ENCODE measurements at places on chromosomes 5 and 9. TPM values are rescaled to one million over a fixed set of nuclear protein-coding genes. Genes with fewer than 3 reads are reported as not detected.

DNA sequence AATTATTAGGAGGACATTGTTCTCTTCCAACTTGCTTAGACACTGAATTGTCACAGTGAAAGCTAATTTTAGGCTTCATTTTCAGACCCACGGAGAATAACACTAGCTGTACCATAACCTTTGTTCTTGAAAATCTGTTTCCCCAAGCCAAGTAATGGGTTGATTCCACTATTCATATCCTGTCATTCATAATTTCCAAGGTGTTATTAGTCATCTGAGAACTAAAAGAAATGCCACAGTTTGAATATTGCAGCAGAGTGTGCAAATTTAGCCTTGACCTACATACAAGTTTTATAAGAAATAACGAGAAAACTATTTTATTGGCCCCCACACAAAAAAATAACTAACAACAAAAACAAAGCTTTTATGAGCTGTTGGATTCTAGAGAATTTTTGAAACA is 148.5 kb upstream of the TYRP1 start:
- no peak overlapping the region for H3K4me3 ChIP-seq
- H3K27ac ChIP-seq: no peak overlapping the region
- no peaks in the 10 kb centered on the region for H3K36me3 ChIP-seq
- no peaks in the 10 kb centered on the region for H3K27me3 ChIP-seq
- no peak for DNase-seq

The ACTBL2 gene
- not detected for total RNA-seq

The PCDHGA2 gene
- total RNA-seq: 6.1 TPM

GRCh38 chr5:172569861-172570558 is 71.1 kb upstream of the NEURL1B start:
- no peak overlapping the region for H3K4me3 ChIP-seq
- H3K27me3 ChIP-seq: no peaks in the 10 kb centered on the region
- H3K4me1 ChIP-seq: peaks cover 24% of the 10 kb centered on the region
- DNase-seq: no peak
- H3K36me3 ChIP-seq: no peaks in the 10 kb centered on the region
- peak overlapping the region; percentile 42 for H3K27ac ChIP-seq

DNA sequence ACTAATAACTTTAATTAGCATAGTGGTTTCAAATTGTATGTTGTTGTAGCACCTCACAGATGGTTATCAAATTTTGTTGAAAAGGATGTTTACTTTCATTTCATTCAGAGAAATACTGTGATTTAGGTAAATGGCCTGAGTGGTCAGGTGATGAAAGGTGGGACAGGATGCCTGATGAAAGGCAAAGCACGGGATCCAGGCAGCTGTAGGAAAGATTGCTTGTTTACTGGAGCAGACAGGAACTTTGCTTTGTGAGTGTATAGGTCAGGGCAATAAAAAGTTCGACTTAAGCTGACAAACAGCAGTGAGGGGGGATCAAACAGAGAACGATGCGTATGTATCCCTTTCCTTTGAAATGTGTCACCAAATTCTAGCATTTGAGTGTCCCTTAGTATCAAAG is 19.0 kb downstream of the KIAA1958 start:
- no peak overlapping the region for H3K27ac ChIP-seq
- no peak for DNase-seq
- H3K36me3 ChIP-seq: no peaks in the 10 kb centered on the region
- H3K4me1 ChIP-seq: peaks cover 21% of the 10 kb centered on the region
- no peak overlapping the region for H3K4me3 ChIP-seq

DNA sequence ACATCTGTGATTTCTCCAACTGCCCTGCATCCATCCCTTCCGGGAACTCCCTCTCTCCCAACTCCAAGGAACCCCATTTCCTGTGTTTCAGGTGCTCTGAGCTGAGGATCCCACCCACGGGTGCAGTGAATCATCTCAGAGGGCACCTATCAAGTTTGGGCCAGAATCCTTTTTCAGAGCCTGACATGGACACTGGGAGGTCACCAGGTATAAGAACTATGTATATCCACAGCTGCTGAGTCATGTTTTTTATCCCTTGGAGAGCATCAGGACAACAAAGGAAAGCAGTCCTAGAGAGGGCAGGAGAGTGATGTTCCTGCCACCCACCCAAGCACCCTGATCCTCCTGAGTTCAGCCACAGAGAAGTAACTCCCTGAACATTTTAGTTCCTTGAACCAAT is 3.8 kb downstream of the MED27 start:
- no peaks in the 10 kb centered on the region for H3K36me3 ChIP-seq
- no peak for DNase-seq
- no peak overlapping the region for H3K27ac ChIP-seq
- H3K4me1 ChIP-seq: peaks cover 46% of the 10 kb centered on the region
- no peaks in the 10 kb centered on the region for H3K27me3 ChIP-seq

- H3K36me3 ChIP-seq: no peaks in the 10 kb centered on the region
- H3K4me1 ChIP-seq: peaks cover 26% of the 10 kb centered on the region
- peak overlapping the region; percentile 3 for H3K4me3 ChIP-seq
- DNase-seq: no peak
- no peaks in the 10 kb centered on the region for H3K27me3 ChIP-seq
- peak overlapping the region; percentile 69 for H3K27ac ChIP-seq
Observed at GRCh38 chr9:72527801-72528195, 6.4 kb downstream of the TMC1 start.

The CCNO gene
- total RNA-seq: not detected

- no peaks in the 10 kb centered on the region for H3K27me3 ChIP-seq
- no peaks in the 10 kb centered on the region for H3K4me1 ChIP-seq
- H3K27ac ChIP-seq: no peak overlapping the region
- H3K36me3 ChIP-seq: no peaks in the 10 kb centered on the region
- H3K4me3 ChIP-seq: no peak overlapping the region
Observed at GRCh38 chr5:17663182-17663581, 28.9 kb downstream of the TAF11L14 start.

GRCh38 chr9:134919303-134919702 is 1.6 kb upstream of the FCN1 start:
- H3K4me3 ChIP-seq: no peak overlapping the region
- no peak for DNase-seq
- H3K36me3 ChIP-seq: no peaks in the 10 kb centered on the region
- no peak overlapping the region for H3K27ac ChIP-seq
- no peaks in the 10 kb centered on the region for H3K27me3 ChIP-seq

The SGCD gene
- 6.9 TPM for total RNA-seq

The ALDH7A1 gene
- total RNA-seq: 63.6 TPM

GRCh38 chr9:117164512-117164911 is 250.3 kb downstream of the ASTN2 start:
- DNase-seq: no peak
- no peaks in the 10 kb centered on the region for H3K4me1 ChIP-seq
- no peaks in the 10 kb centered on the region for H3K36me3 ChIP-seq

DNA sequence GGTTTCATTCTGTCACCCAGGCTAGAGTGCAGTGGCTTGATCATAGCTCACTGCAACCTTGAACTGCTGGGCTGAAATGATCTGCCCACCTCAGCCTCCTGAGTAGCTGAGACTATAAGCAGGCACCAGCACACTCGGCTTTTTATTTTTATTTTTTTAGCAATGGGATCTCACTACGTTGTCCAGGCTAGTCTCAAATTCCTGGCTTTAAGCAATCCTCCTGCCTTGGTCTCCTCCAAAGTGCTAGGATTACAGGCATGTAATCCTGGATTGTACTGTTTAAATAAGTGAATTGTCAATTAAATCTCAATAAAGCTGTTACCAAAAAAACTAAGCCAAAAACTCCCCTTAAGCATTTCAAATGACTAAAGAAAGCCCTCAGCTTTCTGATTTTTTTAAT is 18.9 kb downstream of the GOLPH3 start:
- H3K4me3 ChIP-seq: no peak overlapping the region
- no peak for DNase-seq
- H3K4me1 ChIP-seq: peaks cover 82% of the 10 kb centered on the region
- H3K27ac ChIP-seq: no peak overlapping the region

GRCh38 chr5:52605317-52606313 is 182.1 kb upstream of the ITGA1 start:
- H3K36me3 ChIP-seq: no peaks in the 10 kb centered on the region
- no peak overlapping the region for H3K27ac ChIP-seq
- no peaks in the 10 kb centered on the region for H3K27me3 ChIP-seq
- H3K4me1 ChIP-seq: no peaks in the 10 kb centered on the region
- H3K4me3 ChIP-seq: no peak overlapping the region

DNA sequence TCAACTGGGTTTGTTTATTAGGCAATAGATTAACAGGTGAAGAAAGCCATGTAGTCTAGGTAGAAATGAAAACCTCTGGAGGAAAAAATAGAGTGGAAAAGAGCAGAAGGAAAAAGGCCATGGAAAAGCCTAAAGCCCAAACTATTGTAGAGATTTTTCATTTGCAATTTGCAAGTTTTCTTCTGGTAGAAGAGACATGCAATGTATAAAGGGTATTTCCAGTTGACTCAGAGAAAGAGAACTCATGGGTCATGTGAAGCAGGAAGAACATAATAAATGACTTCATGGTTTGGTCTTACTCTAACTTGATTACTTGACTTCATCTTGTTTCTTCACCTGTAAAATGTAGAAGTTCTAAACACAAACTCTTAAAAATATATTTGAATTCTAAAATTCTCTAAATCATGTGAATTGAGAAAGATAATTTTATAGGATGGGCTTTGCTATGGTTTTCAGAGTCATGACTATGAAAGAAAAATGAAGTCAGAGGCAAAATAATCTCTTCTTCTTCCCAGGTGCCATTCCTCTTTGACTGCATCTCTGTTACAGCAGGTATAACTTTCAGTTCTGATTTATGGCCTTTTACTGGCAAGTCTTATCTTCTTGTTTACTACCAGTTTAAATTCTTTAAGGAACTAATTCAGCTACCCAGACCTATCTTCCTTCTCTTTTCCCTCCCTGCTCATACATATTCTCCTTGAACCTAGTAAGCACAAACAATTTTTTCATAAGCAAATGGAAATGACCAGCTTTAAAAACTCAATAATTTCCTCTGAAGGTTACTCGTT is 47.7 kb upstream of the TMC1 start:
- no peak overlapping the region for H3K4me3 ChIP-seq
- no peak for DNase-seq
- peaks cover 21% of the 10 kb centered on the region for H3K4me1 ChIP-seq
- no peaks in the 10 kb centered on the region for H3K36me3 ChIP-seq
- no peaks in the 10 kb centered on the region for H3K27me3 ChIP-seq
- H3K27ac ChIP-seq: no peak overlapping the region

GRCh38 chr5:83802686-83803085 is 82.0 kb upstream of the HAPLN1 start:
- no peak overlapping the region for H3K27ac ChIP-seq
- no peaks in the 10 kb centered on the region for H3K27me3 ChIP-seq
- H3K4me3 ChIP-seq: no peak overlapping the region
- no peak for DNase-seq
- no peaks in the 10 kb centered on the region for H3K4me1 ChIP-seq

The DNAJC21 gene
- 38.5 TPM for total RNA-seq

The DEPDC1B gene
- 0.74 TPM for total RNA-seq

DNA sequence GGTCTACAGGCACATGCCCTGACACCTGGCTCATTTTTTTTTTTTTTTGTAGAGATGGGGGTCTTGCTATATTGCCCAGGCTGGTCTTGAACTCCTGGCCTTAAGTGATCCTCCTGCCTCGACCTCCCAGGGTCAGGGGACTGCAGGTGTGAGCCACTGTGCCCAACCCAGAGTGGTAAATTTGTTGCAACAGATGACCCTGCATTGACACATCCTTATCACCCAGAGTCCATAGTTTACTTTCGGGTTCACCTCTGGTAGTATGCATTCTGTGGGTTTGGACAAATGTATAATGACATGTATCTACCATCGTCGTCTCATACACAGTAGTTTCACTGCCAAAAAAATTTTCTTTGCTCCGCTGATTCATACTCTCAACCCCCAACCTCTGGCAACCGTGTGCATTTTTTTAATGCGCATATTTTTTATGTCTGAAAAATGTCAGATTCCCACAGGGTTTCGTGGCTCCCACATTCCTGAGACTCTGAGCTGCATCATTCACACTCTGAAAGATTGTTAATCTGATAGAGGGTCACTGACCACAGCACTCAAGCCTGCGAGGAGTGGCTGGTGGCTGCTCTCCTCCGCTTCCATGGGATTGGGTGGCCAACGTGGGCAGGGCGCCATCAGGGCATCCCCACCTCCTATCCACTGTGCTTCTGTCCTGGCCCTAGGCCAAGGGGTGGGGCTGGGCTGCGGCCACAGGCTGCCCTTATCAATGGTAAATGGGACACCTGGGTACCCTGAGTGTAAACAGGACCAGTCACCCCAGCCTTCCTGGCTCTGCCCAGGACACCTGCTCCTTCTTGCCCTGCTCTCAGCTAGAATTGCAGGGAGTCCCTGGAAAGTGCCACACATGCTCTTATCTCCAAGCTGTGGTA is 9.6 kb downstream of the NDST1 start:
- H3K27ac ChIP-seq: peak overlapping the region; percentile 57
- peaks cover 6% of the 10 kb centered on the region for H3K36me3 ChIP-seq
- H3K4me3 ChIP-seq: no peak overlapping the region
- H3K4me1 ChIP-seq: peaks cover 82% of the 10 kb centered on the region
- DNase-seq: no peak

GRCh38 chr5:62271870-62272269 is 34.1 kb upstream of the KIF2A start:
- H3K4me3 ChIP-seq: no peak overlapping the region
- H3K27ac ChIP-seq: no peak overlapping the region
- no peaks in the 10 kb centered on the region for H3K36me3 ChIP-seq
- H3K4me1 ChIP-seq: no peaks in the 10 kb centered on the region
- DNase-seq: no peak

GRCh38 chr5:155827949-155828348 is 499.0 kb upstream of the SGCD start:
- no peaks in the 10 kb centered on the region for H3K4me1 ChIP-seq
- no peak overlapping the region for H3K4me3 ChIP-seq
- H3K27ac ChIP-seq: no peak overlapping the region
- no peaks in the 10 kb centered on the region for H3K27me3 ChIP-seq
- H3K36me3 ChIP-seq: no peaks in the 10 kb centered on the region

Measured in vagina (tissue), 2 donors.